ENCODE measurements at places on chromosomes 6 and 20.
A peak's percentile ranks its signal among the peaks of the same experiment; 100 is the strongest.

DNA sequence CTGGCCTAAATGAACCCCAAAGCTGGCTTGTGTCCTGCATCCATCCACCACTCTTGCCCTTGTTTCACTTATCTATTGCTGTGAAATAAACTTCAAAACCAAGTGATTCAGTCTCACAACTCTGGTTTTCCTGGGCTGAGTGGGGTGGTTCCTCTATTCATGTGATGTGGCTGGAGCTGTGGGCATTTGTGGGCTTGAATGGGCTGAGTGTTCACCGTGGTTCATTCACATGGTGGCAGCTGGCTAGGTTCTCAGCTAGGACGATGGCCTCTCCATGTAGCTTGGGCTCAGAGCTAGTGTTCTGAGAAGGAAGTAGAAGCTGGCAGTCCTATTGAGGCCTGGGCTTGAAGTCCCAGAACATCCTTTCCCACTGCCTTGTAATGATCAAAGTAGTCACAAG, 30.4 kb downstream of the FKBP1A start:
- H3K4me1 ChIP-seq = peaks cover 26% of the 10 kb centered on the region
- peak overlapping the region; percentile 72 for H3K27ac ChIP-seq
- H3K27me3 ChIP-seq = no peaks in the 10 kb centered on the region
- peaks cover 13% of the 10 kb centered on the region for H3K36me3 ChIP-seq

DNA sequence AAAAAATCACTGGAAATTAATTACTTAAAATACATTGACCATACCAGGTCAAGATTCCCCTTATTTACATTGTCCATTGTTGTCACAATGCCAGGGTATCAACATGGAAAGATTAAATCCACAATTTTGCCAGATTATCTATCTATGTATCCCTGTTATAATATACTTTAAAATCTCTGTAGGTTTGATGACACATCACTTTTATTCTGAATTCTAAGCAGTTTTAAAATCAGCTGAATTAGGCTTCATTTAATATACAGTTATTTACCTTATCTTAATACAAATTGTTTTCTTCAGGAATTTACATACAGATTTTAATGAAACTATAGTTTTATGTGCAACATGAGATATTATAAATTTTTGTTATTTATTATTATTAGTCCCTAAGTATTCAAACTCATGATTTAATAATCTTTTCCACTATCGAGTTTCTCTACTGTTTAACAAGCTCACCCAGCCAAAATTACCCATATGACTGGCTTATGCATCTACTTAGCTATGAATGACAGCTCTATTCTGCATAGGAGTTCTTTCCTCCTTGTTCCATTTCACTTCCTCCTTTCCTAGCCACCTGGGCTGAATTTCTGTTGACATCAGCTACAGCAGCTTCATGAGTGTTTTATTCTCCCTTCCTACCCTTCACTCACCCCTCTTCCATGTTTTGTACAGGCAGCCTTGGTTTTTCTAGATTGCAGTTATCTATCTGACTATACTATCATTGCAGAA, 654.2 kb upstream of the MAP3K7 start:
- no peak overlapping the region for H3K27ac ChIP-seq
- no peak for DNase-seq
- no peaks in the 10 kb centered on the region for H3K27me3 ChIP-seq
- no peaks in the 10 kb centered on the region for H3K36me3 ChIP-seq
- H3K4me3 ChIP-seq = no peak overlapping the region

DNA sequence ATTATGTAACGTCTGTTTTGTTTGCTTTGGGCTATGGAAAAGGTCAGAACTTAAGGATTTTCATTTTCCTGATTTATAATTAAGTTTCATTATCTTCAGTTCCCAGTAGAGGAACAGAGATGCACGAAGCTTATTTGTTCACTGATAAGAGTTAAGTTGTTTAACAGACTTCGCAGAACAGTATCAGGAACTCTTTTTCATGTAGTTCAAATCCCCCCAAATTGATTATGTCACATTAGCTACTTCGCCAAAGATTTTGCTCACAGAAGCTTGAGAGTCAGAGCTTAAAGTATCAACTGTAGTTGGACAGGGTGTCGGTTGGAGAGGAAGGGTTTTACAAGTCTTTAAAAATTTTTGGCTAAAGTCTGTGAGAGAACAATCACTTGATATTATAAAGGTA, 43.4 kb downstream of the ZHX3 start:
- H3K4me1 ChIP-seq = peaks cover 14% of the 10 kb centered on the region
- no peaks in the 10 kb centered on the region for H3K27me3 ChIP-seq
- no peak overlapping the region for H3K4me3 ChIP-seq
- no peaks in the 10 kb centered on the region for H3K36me3 ChIP-seq
- no peak for DNase-seq

DNA sequence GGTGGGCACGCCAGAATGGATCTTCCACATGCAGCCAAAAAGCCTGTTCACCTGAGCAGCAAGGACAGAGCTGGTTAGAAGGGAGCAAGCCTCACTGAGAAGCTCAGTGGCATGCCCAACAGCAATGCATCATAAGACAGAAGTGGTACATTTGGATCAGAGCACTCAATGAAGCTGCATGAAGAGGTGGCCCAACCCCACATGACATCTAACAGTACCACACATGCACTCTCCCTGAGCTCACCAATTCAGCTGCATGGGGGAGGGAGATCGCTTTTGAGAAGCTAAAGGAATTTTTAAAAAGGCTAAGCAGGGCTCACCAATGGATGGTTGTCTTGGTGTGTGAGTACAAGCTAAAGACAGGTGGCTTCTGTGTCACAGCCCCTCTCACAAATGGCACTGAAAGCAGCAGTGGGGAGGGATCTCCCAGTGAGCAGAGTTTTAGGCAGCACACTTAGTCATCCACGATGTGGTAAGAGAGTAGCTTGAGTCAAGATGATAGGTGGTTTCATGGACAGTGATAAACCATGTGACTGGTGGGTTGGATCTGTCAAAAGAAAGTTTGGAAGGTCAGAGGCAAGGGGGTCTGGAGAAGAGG, 166.6 kb upstream of the TAB2 start:
- no peaks in the 10 kb centered on the region for H3K36me3 ChIP-seq
- DNase-seq = no peak
- no peak overlapping the region for H3K27ac ChIP-seq
- peaks cover 18% of the 10 kb centered on the region for H3K27me3 ChIP-seq
- H3K4me3 ChIP-seq = no peak overlapping the region

DNA sequence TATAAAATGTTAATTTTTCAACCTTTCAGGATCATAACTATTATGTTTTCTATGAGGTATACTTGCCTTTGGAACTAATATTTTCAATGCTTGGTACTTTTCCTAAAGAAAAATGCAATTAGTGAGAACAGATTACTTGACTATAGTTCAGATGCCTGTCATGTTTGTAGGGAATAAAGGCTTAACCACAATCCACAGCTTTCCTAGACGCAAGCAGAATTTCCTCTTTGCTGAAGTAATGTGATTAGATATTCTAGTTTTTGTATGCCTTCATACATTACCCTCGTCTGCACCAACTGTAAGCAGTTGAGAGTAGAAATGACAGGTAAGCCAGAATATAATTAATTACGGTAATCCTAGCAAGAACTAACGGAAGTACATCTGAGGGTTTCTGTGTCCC, 581.4 kb upstream of the MMS22L start:
- H3K4me3 ChIP-seq = no peak overlapping the region
- no peaks in the 10 kb centered on the region for H3K27me3 ChIP-seq
- no peak overlapping the region for H3K27ac ChIP-seq
- no peak for DNase-seq

- H3K4me1 ChIP-seq = peaks cover 8% of the 10 kb centered on the region
- DNase-seq = no peak
- H3K36me3 ChIP-seq = no peaks in the 10 kb centered on the region
Measured at GRCh38 chr6:108142240-108142639, 23.6 kb upstream of the NR2E1 start.

DNA sequence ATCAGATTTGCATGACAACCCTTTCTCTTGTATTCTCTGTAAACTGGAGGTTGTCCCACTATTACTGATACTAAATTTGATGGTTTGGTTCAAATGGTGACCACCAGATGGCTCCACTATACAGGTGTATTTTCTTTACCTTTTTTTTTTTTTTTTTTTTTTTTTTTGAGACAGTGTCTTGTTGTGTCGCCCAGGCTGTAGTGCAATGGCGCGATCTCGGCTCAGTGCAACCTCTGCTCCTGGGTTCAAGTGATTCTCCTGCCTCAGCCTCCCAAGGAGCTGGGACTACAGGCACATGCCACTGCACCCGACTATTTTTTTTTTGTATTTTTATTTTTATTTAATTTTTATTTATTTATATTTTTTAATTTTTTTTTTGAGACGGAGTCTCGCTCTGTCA, 6.6 kb upstream of the WTAP start:
- H3K27me3 ChIP-seq = no peaks in the 10 kb centered on the region
- H3K27ac ChIP-seq = no peak overlapping the region
- DNase-seq = peak; percentile 60
- H3K4me1 ChIP-seq = peaks cover 15% of the 10 kb centered on the region
- no peaks in the 10 kb centered on the region for H3K36me3 ChIP-seq

DNA sequence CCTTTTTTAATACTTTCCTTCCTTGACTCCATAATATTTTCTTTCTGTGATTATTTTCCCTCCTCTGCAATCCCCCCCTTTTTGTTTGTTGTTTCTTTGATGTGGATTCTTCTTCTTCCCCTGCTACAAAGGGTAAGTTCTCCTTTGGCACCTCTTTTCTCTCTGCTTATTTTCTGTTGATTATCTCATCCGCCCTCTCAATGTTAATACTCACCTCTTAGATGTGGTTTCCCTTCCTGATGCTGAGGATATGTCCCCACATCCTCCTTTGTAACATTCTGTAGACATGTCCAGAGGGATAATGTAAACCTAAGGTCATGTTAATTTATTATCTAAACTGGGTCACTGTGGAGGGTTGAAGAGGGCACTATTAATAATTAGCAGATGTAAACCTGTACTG, 17.7 kb downstream of the FLRT3 start:
- H3K27ac ChIP-seq = no peak overlapping the region
- H3K4me3 ChIP-seq = no peak overlapping the region
- DNase-seq = no peak
- H3K4me1 ChIP-seq = no peaks in the 10 kb centered on the region
- no peaks in the 10 kb centered on the region for H3K36me3 ChIP-seq

GRCh38 chr6:42281570-42281969, 63.9 kb upstream of the MRPS10 start:
- H3K36me3 ChIP-seq = peaks cover 4% of the 10 kb centered on the region
- no peak overlapping the region for H3K4me3 ChIP-seq
- H3K27me3 ChIP-seq = no peaks in the 10 kb centered on the region
- H3K4me1 ChIP-seq = no peaks in the 10 kb centered on the region
- no peak overlapping the region for H3K27ac ChIP-seq

DNA sequence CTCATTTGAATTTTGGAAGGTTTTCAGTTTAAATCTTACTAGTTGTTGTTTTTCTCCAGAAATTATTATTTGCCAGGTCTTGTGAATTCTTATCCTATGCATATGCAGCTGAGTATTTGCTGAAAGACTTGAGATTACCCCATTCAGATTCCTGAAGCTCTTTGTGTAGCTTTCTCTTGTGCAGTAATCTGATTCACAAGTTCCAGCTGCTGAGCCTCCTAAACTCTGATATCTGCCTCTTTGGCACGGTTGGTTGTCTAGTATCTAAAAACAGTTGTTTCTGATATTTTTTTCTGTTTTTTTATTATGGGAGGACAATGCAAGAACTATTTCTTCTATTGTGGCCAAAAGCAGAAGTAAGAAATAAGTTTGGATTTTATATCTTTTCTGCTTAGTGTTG, 863.9 kb upstream of the MANEA start:
- no peak overlapping the region for H3K27ac ChIP-seq
- DNase-seq = no peak
- H3K4me1 ChIP-seq = no peaks in the 10 kb centered on the region
- H3K27me3 ChIP-seq = no peaks in the 10 kb centered on the region

GRCh38 chr6:153702671-153703070, 336.4 kb upstream of the OPRM1 start:
- no peaks in the 10 kb centered on the region for H3K27me3 ChIP-seq
- no peak overlapping the region for H3K4me3 ChIP-seq
- H3K4me1 ChIP-seq = no peaks in the 10 kb centered on the region
- H3K36me3 ChIP-seq = no peaks in the 10 kb centered on the region

DNA sequence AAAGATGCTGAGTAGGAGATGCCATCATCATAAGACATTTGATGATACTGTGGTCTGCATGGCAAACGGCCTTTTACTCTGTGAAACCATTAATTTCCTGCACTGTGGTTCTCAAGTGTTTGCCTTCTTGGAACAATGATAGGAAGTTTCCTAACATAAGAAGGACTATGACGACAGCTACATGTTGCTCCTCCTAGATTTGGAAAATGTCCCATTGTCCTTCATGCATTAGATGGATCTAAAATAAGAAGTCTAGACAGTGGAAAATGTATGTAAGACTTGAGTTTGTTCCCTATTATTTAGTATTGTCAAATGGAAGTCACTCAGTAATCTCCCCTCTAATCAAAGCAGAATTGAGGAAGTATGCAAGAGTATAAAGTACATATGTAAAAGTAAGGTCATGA, 98.5 kb upstream of the TMEM170B start:
- H3K4me3 ChIP-seq = peak overlapping the region; percentile 9
- H3K4me1 ChIP-seq = peaks cover 31% of the 10 kb centered on the region
- no peaks in the 10 kb centered on the region for H3K36me3 ChIP-seq
- peak overlapping the region; percentile 15 for H3K27ac ChIP-seq
- no peak for DNase-seq
- no peaks in the 10 kb centered on the region for H3K27me3 ChIP-seq

GRCh38 chr20:12717061-12717460, 291.7 kb upstream of the SPTLC3 start:
- no peaks in the 10 kb centered on the region for H3K36me3 ChIP-seq
- no peaks in the 10 kb centered on the region for H3K4me1 ChIP-seq
- H3K4me3 ChIP-seq = no peak overlapping the region
- H3K27me3 ChIP-seq = no peaks in the 10 kb centered on the region
- no peak for DNase-seq
- H3K27ac ChIP-seq = no peak overlapping the region

- peaks cover 11% of the 10 kb centered on the region for H3K4me1 ChIP-seq
- peaks cover 9% of the 10 kb centered on the region for H3K36me3 ChIP-seq
- H3K27me3 ChIP-seq = no peaks in the 10 kb centered on the region
- no peak overlapping the region for H3K4me3 ChIP-seq
- peak overlapping the region; percentile 71 for H3K27ac ChIP-seq
Measured at GRCh38 chr6:36169023-36170007, 27.2 kb upstream of the BRPF3 start.

GRCh38 chr6:53189554-53189953, 40.9 kb upstream of the GCM1 start:
- DNase-seq = no peak
- no peaks in the 10 kb centered on the region for H3K36me3 ChIP-seq
- no peaks in the 10 kb centered on the region for H3K27me3 ChIP-seq
- H3K4me1 ChIP-seq = peaks cover 58% of the 10 kb centered on the region
- no peak overlapping the region for H3K27ac ChIP-seq
- H3K4me3 ChIP-seq = no peak overlapping the region

GRCh38 chr6:107620732-107621131, 130.8 kb downstream of the SOBP start:
- no peaks in the 10 kb centered on the region for H3K27me3 ChIP-seq
- peak overlapping the region; percentile 2 for H3K4me3 ChIP-seq
- H3K4me1 ChIP-seq = peaks cover 35% of the 10 kb centered on the region
- no peak overlapping the region for H3K27ac ChIP-seq

- no peak overlapping the region for H3K27ac ChIP-seq
- no peak for DNase-seq
- H3K36me3 ChIP-seq = peaks cover 30% of the 10 kb centered on the region
- peaks cover 48% of the 10 kb centered on the region for H3K4me1 ChIP-seq
Measured at GRCh38 chr6:17632934-17633333, 32.8 kb downstream of the FAM8A1 start.

GRCh38 chr20:25984933-25985332, 288.3 kb upstream of the ZNF337 start:
- H3K27ac ChIP-seq = no peak overlapping the region
- peaks cover 14% of the 10 kb centered on the region for H3K27me3 ChIP-seq
- no peaks in the 10 kb centered on the region for H3K36me3 ChIP-seq
- no peak for DNase-seq

- H3K4me1 ChIP-seq = no peaks in the 10 kb centered on the region
- H3K27me3 ChIP-seq = no peaks in the 10 kb centered on the region
- no peak overlapping the region for H3K4me3 ChIP-seq
- no peaks in the 10 kb centered on the region for H3K36me3 ChIP-seq
- no peak overlapping the region for H3K27ac ChIP-seq
Measured at GRCh38 chr6:54491431-54491830, 183.2 kb downstream of the TINAG start.
